ENCODE measurements at places on chromosomes 7 and 10. TPM values are rescaled to one million over a fixed set of nuclear protein-coding genes. Genes with fewer than 3 reads are reported as not detected.

Gene DPCD
- polyA plus RNA-seq: 29.9 TPM

- no peaks in the 10 kb centered on the region for H3K36me3 ChIP-seq
- no peaks in the 10 kb centered on the region for H3K27me3 ChIP-seq
- no peaks in the 10 kb centered on the region for H3K4me1 ChIP-seq
- H3K4me3 ChIP-seq: no peak overlapping the region
- no peak overlapping the region for H3K27ac ChIP-seq
These were observed 554.1 kb upstream of the FOXK1 start for GRCh38 chr7:4127909-4128560.

DNA sequence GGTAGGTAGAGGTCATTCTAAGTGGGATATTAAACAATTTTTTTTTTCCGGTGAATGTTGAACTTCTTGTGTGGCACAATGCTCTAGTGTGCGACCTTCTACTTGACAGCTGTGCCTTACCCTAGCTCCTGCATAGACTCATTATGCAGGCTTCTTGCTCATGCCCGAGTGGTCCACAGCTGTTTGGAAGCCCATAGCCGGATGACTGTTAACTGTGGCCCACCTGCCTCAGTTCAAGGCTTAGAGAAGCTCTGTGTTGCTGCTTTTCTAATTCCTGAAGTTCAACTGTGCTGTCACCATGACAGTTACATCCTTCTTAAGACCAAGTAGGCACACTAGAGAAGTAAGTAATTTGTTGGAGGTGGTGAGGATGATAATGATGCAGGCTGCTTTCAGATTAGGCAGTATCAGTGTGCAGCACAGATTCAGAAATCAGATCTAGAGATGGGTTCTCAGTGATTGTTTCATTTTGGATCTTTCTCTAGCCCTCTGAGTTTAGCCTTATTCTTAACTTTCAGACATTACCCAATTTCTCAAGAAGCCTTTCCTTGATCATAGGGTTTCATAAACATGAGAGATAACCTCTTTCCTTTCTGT lies 278.4 kb downstream of the PHF14 start:
- H3K4me1 ChIP-seq: no peaks in the 10 kb centered on the region
- no peak for DNase-seq
- H3K4me3 ChIP-seq: no peak overlapping the region
- no peaks in the 10 kb centered on the region for H3K36me3 ChIP-seq

DNA sequence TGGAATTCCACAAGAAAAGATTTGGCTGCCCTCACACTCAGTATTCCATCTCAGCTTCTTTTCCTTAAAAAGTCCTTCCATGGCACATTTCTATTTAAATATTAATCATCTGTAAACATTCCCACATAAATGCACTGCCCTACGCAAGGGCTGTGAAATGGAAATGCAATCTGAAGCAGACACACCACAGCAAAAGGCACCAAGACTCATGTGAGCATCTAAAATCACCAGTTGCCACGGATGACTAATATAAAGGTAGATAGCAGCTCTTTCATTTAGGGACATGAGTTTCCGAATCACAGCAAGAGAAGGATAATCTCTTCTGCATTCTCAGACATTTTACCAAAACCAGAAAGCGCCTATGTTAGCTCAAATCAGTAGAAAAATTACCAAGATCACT lies 31.6 kb downstream of the COA1 start:
- H3K4me1 ChIP-seq: peaks cover 14% of the 10 kb centered on the region
- no peaks in the 10 kb centered on the region for H3K27me3 ChIP-seq
- no peaks in the 10 kb centered on the region for H3K36me3 ChIP-seq
- no peak for DNase-seq

DNA sequence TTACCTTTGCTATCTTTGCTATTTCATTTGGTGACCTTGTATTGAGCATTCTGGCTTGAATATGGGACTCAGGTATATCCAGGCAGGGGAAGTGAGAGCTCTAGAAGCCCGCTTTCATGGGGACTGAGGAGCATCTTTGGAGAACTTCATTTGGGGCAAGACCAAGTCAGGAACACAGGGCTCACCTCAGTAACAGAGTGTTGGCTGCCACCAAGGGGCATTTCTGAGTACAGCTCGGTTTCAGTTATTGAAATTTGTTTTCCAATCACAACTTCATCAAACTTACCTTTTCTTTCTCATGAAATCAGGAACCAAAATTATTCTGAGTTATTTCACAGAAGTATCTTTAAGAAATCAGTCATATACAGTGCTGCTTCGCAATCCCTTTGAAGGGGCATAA lies 337.2 kb downstream of the C7orf25 start:
- no peaks in the 10 kb centered on the region for H3K4me1 ChIP-seq
- H3K4me3 ChIP-seq: no peak overlapping the region
- H3K27me3 ChIP-seq: no peaks in the 10 kb centered on the region
- DNase-seq: no peak
- H3K27ac ChIP-seq: no peak overlapping the region
- no peaks in the 10 kb centered on the region for H3K36me3 ChIP-seq
